ENCODE measurements at places on chromosomes 11 and 22.

DNA sequence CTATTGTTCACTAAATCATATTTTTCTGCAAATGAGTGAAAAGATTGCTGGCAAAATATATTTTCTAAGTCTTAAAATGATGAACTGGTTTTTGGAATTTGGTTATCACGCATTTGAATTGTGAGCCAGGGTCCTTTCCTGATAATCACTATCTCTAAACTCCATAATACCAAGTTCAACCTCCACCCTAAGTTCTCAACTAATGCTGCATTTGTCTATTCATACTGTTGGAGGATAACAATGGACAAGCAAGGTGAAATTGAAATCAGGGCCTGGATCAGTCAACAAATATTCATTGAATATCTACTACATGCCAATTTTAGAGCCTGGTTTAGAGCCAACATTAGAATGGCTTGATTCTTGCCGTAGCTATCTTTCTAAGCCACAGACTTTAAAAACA is 4.7 kb upstream of the PCF11 start:
- no peak for DNase-seq

GRCh38 chr22:41030891-41031290 is 61.5 kb upstream of the EP300 start:
- DNase-seq: no peak

- DNase-seq: no peak
Measured at GRCh38 chr11:87459351-87459750, 421.6 kb downstream of the TMEM135 start.

GRCh38 chr11:61627850-61628661 is 47.2 kb upstream of the SYT7 start:
- no peak for DNase-seq

DNA sequence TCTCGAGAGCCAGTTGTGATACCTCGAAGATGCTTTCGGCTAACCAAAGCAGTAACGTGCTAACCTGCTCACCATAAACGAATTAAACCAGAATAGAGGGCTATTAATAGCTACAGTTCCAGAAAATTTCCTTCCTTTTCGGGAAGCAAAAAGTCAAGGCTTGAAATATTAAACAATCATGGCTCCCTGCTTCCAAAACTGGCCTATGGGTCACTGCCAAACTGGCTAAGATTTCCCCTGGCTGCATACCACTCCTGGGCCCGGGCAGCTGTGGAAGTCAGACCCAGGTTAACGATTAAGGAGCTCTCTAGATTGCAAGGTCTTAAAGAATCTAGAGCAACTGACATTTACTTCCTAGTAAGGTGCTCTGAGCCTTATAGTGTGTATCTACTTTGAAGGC is 1.7 kb downstream of the AMOTL1 start:
- no peak for DNase-seq

DNA sequence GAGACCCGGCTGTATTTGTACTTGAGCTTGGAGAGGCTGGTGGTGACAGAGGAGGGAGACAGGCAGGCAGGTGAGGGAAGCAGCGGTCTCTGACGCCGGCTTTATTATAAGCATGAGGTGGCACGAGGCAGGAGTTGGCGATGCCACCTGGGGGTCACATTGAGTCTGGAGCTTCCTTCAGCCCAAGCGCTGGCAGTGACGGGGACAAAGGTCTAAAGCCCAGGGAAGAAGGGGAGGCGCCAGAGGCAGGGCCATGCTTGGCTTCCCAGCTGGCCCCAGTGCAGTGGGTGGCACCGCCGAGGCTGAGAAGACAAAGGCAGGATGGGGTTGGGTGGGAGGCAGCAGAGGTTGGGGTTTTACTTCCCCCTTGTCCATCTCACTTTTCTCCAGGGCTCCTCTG is 4.5 kb downstream of the FXYD2 start:
- DNase-seq: peak; percentile 89

GRCh38 chr11:7546324-7546791 is 32.6 kb downstream of the PPFIBP2 start:
- no peak for DNase-seq

DNA sequence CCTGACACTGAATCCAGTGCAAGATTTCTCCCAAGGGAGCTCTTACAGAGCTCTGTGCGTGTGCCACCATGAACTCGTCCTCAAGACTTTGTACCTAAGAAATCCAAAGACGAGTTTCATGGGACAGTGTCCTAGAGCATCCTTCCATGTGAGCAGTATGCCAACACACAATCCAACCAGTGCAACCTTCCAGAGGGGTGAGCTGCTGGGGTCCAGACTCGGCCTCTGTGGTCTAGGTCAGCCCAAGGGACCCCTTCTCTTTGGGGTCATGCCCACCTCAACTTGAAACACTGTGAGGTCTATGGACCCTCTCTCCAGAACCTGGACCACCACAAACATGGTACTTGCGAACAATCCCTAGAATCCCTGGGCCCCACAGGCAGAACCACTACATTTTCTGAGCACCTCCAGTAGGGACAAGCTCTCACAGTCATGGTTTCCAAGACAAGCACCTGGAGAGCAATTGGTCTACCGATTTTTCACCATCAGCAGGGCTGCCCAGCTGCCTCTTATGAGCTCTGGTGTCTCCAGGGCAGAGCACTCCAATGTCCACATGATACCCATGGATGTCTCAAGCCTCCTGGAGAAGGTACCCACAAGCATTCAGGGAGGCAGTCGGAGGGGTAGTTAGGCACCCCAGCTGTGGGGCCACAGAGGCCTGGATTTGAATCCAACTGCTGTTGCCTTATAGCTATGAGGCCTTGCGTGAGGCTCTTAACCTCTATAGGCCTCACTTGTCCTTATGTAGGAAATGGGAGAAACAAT is 7.7 kb downstream of the CHST1 start:
- no peak for DNase-seq
